ENCODE measurements at places on chromosomes 1 and 21.

DNA sequence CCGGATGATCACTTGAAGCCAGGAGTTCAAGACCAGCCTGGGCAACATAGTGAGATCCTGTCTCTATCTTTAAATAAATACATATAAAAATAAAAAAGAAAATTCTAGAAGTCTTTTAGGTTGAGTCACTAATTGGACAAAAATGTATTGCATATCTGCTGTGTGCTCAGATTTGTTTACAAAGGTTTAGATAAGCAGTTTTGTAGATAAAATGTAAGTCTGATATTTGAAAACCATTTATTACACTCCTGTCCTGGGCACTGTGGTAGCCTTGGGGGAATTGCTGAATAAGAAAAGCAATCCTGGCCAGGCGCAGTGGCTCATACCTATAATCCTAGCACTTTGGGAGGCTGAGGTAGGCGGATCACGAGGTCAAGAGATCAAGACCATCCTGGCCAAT, 11.6 kb downstream of the GMEB1 start:
- DNase-seq = no peak

GRCh38 chr1:179529482-179530195, 46.1 kb downstream of the NPHS2 start:
- no peak for DNase-seq

DNA sequence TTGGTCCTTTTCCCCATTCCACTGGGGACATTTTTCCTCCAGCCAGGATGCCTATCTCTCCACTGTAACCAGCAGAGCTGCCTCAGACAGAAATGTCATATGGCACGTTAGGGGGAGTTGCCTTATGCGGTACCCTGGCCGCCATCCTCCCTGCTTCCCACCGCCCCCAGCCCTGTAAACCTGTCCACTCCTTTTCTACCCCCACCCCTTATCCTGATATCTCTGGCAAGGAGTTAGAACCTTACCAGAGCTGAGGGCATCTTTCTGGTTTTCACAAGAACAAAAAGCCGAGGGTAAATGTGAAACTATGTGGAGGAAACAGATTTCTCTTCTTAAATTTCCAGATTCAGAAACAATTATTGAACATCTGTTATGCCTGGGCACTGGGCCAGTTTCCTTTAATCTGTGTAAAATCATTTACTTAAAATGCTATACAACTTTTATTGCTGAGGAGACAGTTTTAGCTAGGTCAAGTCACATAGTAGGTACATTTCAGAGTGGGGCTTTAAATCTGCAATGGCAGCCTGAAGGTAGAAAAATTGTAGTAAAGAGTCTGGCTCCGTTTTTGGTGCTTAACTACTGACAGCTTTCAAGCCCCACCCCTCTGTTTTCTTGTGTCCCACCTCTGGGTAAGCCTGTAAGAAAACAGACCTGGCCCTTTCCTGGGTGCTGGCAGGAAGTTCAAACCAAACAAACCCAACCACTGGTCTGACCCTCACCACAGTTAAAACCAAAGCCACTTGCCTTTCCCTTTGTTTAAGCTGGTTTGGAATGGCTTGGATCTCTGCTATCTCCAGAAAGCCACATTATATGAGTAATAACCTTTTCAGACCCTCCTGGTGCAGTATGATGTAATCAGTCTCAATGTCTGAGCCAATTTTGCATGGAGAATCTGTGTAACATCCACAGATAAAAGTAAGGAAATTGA, 319.0 kb downstream of the HHAT start:
- DNase-seq = no peak

GRCh38 chr21:45302082-45303061, 14.7 kb upstream of the POFUT2 start:
- DNase-seq = no peak
